WTC11 (cell line): ENCODE measurements at places on chromosomes 1 and 21. TPM values are rescaled to one million over a fixed set of nuclear protein-coding genes. Genes with fewer than 3 reads are reported as not detected.

CLCA2 gene
- total RNA-seq: 0.05 to 0.07 TPM in 2 of 3 replicates, not detected in the other

PCP4 gene
- total RNA-seq: 1.4 to 2.1 TPM (median 1.6 TPM) in 3 replicates

UBXN10 gene
- 0.52 to 0.76 TPM (median 0.71 TPM) in 3 replicates for total RNA-seq

MATN1 gene
- total RNA-seq: 0.16 to 0.25 TPM (median 0.24 TPM) in 3 replicates

- H3K4me1 ChIP-seq: peaks cover 54% of the 10 kb centered on the region
- H3K27ac ChIP-seq: no peak overlapping the region
- 0 out of 2 replicates have a peak, but pooled peaks cover 7% of the 10 kb centered on the region for H3K36me3 ChIP-seq
- DNase-seq: no peak
These were observed 3.0 kb downstream of the IER5 start for GRCh38 chr1:181091309-181092040.

DNA sequence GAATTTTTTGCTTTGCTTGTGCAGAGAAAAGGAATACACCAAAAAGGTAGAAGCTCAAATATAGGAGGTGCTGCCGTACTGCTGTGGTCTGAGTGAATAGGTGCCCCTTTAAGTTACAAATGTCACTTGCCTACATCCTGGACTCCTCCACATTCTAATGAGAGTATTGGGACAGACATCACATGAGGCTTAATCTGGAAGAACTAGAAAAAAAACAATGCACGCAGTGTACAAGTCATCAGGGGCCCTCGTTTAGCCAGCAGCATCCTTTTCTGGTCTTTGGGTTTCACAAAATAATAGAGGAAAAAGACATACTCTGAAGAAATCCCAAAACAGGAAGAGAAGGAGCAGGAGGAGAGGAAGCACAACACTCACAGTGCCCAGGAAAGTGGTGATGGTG, 89.3 kb downstream of the SLC44A5 start:
- H3K27ac ChIP-seq: no peak overlapping the region
- H3K4me3 ChIP-seq: no peak overlapping the region
- H3K36me3 ChIP-seq: no peaks in the 10 kb centered on the region
- no peak for DNase-seq

- no peak overlapping the region for H3K4me3 ChIP-seq
- no peaks in the 10 kb centered on the region for H3K27me3 ChIP-seq
- H3K4me1 ChIP-seq: no peaks in the 10 kb centered on the region
- H3K36me3 ChIP-seq: peaks cover 69% of the 10 kb centered on the region
- DNase-seq: no peak
These were observed 18.8 kb upstream of the SRM start for GRCh38 chr1:11078631-11079030.

GRCh38 chr1:198437332-198437731, 103.1 kb downstream of the ATP6V1G3 start:
- H3K4me3 ChIP-seq: no peak overlapping the region
- H3K4me1 ChIP-seq: peaks cover 5% of the 10 kb centered on the region
- no peak for DNase-seq
- H3K36me3 ChIP-seq: no peaks in the 10 kb centered on the region
- no peak overlapping the region for H3K27ac ChIP-seq

GRCh38 chr1:217088011-217088410, 364.8 kb upstream of the ESRRG start:
- H3K36me3 ChIP-seq: no peaks in the 10 kb centered on the region
- H3K27me3 ChIP-seq: peaks cover 64% of the 10 kb centered on the region

DNA sequence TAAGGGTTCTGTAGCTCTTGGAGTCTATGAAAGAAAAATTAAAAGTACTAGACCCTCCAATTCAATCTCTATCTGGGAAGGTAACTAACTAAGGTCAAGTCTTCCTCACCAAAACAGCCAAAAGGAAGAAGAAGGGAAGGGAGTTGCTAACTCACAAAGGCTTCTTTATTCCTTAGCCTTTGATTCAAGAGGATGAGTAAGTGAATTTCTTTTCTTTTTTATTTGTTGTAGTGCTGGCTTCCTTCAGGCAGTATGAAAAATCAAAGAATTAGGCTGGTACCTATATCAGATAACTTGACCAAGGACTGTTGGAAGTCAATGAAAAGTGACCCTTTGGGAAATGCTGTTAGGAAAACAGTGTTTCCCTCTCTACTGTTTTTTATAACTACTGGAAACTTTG, 144.4 kb upstream of the NRIP1 start:
- H3K27me3 ChIP-seq: no peaks in the 10 kb centered on the region; the same call in 1 of the 2 replicates
- no peaks in the 10 kb centered on the region for H3K36me3 ChIP-seq
- H3K27ac ChIP-seq: no peak overlapping the region
- H3K4me1 ChIP-seq: peaks cover 5% of the 10 kb centered on the region

DNA sequence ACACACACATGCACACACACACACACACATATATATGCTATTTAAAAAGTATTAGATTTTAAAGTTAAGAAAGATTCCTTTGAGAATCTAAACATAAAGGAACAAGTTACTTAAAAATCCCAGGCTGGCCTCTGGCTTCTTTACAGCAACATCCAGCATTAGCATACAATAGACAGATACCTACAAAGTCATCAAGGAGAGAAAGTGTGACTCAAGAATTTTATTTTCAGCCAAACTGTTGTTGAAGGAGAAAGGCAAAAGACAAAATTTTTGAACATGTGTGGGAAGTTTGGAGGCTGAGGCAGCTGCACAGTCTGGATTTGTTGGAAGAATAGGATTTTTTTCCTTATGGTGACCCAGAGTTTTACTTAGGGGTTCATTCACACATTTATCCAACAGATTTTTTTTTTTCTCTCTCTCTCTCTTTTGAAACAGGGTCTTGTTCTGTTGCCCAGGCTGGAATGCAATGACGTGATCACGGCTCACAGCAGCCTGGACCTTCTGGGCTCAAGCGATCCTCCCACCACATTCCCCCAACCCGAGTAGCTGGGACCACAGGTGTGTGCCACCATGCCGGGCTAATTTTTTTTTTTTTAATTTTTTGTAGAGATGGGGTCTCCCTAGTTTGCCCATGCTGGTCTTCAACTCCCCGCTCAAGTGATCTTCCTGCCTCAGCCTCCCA, 24.0 kb upstream of the SPOCD1 start:
- H3K27ac ChIP-seq: no peak overlapping the region
- H3K36me3 ChIP-seq: no peaks in the 10 kb centered on the region
- H3K4me1 ChIP-seq: no peaks in the 10 kb centered on the region
- peaks cover 3% of the 10 kb centered on the region; the same call in 1 of the 2 replicates for H3K27me3 ChIP-seq
- H3K4me3 ChIP-seq: no peak overlapping the region
- no peak for DNase-seq

DNA sequence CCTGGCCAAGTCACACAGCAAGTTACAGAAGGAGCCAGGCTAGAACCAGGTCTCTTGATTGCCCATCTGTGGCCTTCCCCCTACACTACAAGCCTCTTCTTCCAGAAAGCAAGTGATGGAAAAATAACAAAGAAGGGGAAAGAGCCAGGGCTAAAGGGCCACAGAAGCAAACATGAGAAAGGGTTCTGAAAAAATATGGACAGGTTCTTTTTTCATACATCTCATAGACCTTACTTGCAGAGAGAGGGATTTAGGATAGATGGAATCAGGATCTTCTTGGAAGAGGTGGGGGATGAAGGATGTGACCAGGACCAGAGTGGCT, 3.2 kb downstream of the RHBG start:
- peaks cover 13% of the 10 kb centered on the region for H3K4me1 ChIP-seq
- no peak overlapping the region for H3K27ac ChIP-seq
- peaks cover 35% of the 10 kb centered on the region for H3K27me3 ChIP-seq
- no peaks in the 10 kb centered on the region for H3K36me3 ChIP-seq
- no peak for DNase-seq

- H3K27me3 ChIP-seq: no peaks in the 10 kb centered on the region; the same call in 1 of the 2 replicates
- peaks cover 28% of the 10 kb centered on the region for H3K4me1 ChIP-seq
- no peak for DNase-seq
- H3K27ac ChIP-seq: no peak overlapping the region
These were observed 496.3 kb downstream of the KIF26B start for GRCh38 chr1:245651093-245651492.

DNA sequence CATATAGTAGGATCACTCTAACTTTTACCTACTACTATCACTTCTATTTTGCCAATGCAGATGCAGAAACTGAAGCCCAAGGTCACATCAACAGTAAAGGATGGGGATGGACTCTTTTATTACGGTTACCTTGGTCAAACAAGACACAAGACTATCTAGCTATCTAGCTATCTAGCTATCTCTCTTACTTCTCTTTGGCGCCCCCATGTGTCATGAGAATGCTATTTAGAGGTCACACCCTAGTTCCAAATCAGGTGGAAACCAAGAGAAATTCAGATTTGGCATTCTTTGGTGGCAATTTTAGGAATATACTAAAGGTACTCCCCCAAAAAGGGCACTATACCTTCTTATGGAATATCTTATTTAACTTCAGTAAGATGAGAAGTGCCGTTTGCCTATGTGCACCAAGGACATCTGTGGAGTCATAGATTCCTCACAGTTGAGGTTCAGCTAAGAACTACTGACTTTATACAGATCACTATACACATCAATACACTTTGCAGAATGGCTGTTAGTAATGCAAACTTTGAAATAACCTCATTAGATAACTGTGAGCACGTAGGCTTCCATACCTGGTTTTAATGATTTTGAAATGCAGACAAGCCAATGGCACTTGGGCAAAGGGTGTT, 6.7 kb downstream of the ZNF648 start:
- peaks cover 26% of the 10 kb centered on the region for H3K27me3 ChIP-seq
- no peaks in the 10 kb centered on the region for H3K36me3 ChIP-seq
- H3K4me3 ChIP-seq: no peak overlapping the region
- no peaks in the 10 kb centered on the region for H3K4me1 ChIP-seq

- H3K27me3 ChIP-seq: no peaks in the 10 kb centered on the region
- no peak for DNase-seq
- peaks cover 7% of the 10 kb centered on the region for H3K4me1 ChIP-seq
- peak overlapping the region; percentile 37; the same call in 1 of the 2 replicates for H3K27ac ChIP-seq
- H3K36me3 ChIP-seq: peaks cover 26% of the 10 kb centered on the region
- no peak overlapping the region for H3K4me3 ChIP-seq
These were observed 75.2 kb downstream of the RERE start for GRCh38 chr1:8742022-8742924.

GRCh38 chr21:42570841-42571387, 57.3 kb downstream of the SLC37A1 start:
- no peak overlapping the region for H3K27ac ChIP-seq
- H3K4me1 ChIP-seq: peaks cover 4% of the 10 kb centered on the region
- no peaks in the 10 kb centered on the region for H3K27me3 ChIP-seq
- DNase-seq: peak; percentile 16

GRCh38 chr1:12615865-12616708, 1.9 kb downstream of the DHRS3 start:
- peak overlapping the region; percentile 95 for H3K27ac ChIP-seq
- peaks cover 64% of the 10 kb centered on the region for H3K4me1 ChIP-seq
- DNase-seq: peak; percentile 65
- no peaks in the 10 kb centered on the region for H3K27me3 ChIP-seq
- H3K4me3 ChIP-seq: peak overlapping the region; percentile 98

DNA sequence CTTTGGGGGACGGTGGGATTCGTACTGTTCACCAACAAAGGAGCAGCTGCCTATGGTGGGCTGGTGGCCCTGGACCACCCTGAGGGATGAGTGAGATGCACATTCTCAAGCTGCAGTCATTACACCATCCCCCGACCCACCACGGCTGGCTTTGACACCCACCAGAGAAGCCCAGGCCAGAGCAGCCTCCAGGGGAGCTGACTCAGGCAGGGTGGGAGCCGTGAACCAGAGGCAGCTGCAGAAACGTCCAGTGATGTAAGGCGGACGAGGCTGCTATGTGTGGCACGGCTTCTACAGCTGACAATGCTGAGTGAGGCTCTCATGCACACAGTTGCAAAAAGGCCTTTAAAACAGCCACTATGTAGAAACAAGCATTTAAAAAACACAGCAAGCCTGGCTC, 40.1 kb downstream of the CHAF1B start:
- no peak overlapping the region for H3K27ac ChIP-seq
- H3K36me3 ChIP-seq: no peaks in the 10 kb centered on the region
- DNase-seq: no peak
- H3K4me1 ChIP-seq: peaks cover 24% of the 10 kb centered on the region
- no peak overlapping the region for H3K4me3 ChIP-seq
- H3K27me3 ChIP-seq: no peaks in the 10 kb centered on the region

- peaks cover 25% of the 10 kb centered on the region for H3K36me3 ChIP-seq
- peak overlapping the region; percentile 86 for H3K4me3 ChIP-seq
- H3K27me3 ChIP-seq: peaks cover 22% of the 10 kb centered on the region
- DNase-seq: peak; percentile 71
- H3K27ac ChIP-seq: peak overlapping the region; percentile 99
- H3K4me1 ChIP-seq: peaks cover 26% of the 10 kb centered on the region
These were observed 631 bp downstream of the LRIF1 start for GRCh38 chr1:110962892-110963690.

DNA sequence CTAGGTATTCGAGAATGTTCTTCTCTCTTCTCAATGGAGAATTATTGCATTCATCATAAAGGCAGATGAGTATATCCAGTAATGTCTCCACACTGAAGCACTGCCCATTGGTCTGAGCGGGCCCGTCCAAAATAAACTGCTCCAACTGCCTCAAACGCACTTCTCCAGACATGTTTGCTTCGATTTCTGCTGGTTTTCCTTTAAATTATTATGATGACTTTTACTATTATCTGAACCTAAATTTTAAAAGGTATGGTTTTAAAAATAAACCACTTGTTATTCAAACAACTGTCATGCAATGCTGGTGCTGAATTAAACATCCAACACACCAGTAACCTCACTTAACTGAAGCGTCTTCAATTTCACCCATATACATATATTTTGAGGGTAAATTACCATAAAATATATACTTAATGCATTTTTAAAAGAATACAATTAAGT, 1.3 kb downstream of the CDC42BPA start:
- DNase-seq: no peak
- H3K36me3 ChIP-seq: no peaks in the 10 kb centered on the region
- peak overlapping the region; percentile 90 for H3K4me3 ChIP-seq
- H3K27ac ChIP-seq: peak overlapping the region; percentile 55; the same call in 1 of the 2 replicates

GRCh38 chr21:38544661-38545060, 46.4 kb upstream of the ERG start:
- H3K27ac ChIP-seq: no peak overlapping the region
- H3K36me3 ChIP-seq: no peaks in the 10 kb centered on the region
- no peaks in the 10 kb centered on the region for H3K4me1 ChIP-seq
- H3K4me3 ChIP-seq: no peak overlapping the region
- H3K27me3 ChIP-seq: no peaks in the 10 kb centered on the region

DNA sequence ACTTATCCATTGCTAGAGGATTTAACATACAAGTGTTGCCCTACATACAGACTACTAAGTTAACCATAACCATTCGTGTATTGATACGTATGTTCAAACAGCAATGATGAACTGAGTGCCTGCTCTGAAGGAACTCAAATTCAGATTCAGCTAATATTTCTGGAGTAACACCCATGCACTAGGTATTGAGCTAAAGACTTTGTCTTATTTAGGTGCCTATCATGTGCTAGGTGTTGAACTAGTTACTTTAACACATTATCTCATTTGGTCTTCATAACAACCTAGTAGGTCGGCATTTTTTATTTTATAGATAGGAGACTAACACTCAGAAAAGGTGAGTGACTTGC, 160.0 kb downstream of the LTN1 start:
- no peak for DNase-seq
- peaks cover 19% of the 10 kb centered on the region for H3K4me1 ChIP-seq
- no peaks in the 10 kb centered on the region for H3K36me3 ChIP-seq

GRCh38 chr1:66281808-66282207, 252.1 kb upstream of the SGIP1 start:
- H3K4me3 ChIP-seq: no peak overlapping the region
- no peaks in the 10 kb centered on the region for H3K36me3 ChIP-seq
- H3K27me3 ChIP-seq: no peaks in the 10 kb centered on the region
- H3K4me1 ChIP-seq: peaks cover 13% of the 10 kb centered on the region
- no peak for DNase-seq
